ENCODE measurements at places on chromosomes 7 and 10. TPM values are rescaled to one million over a fixed set of nuclear protein-coding genes. Genes with fewer than 3 reads are reported as not detected.

DNA sequence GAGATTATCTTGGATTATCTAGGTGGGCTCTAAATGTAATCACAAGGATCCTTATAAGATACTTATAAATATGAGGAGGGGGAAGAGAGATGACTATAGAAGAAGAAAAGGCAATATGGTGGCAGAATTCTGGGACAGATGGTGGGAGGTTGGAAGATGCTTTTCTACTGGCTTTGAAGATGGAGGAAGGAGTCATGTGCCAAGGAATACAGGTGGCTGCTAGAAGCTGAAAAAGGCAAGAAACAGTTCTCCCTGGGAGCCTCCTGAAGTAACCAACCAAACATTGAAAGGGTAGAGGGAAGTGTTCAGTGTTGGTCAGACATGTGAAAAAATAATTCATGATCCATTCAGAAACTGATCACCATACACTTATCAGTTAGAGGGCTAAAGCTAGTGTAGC, 213.3 kb downstream of the WDR11 start:
- no peak for DNase-seq

GRCh38 chr7:18401757-18402156, 93.8 kb upstream of the HDAC9 start:
- DNase-seq, result no peak

- DNase-seq, result no peak
Measured at GRCh38 chr10:93604146-93604545, 3.1 kb upstream of the RBP4 start.

Gene SPDYE2
- polyA plus RNA-seq, result 14.8 TPM

Gene PLPP4
- polyA plus RNA-seq, result 0.23 TPM

Gene HMX3
- not detected for polyA plus RNA-seq
